ENCODE measurements at places on chromosomes 16 and 17.

GRCh38 chr16:75372236-75372856 lies 61.0 kb downstream of the CFDP1 start:
- DNase-seq: no peak

GRCh38 chr16:80996688-80997138 lies 10.0 kb downstream of the CMC2 start:
- no peak for DNase-seq

GRCh38 chr16:57858635-57859034 lies 56.3 kb upstream of the KIFC3 start:
- no peak for DNase-seq

DNA sequence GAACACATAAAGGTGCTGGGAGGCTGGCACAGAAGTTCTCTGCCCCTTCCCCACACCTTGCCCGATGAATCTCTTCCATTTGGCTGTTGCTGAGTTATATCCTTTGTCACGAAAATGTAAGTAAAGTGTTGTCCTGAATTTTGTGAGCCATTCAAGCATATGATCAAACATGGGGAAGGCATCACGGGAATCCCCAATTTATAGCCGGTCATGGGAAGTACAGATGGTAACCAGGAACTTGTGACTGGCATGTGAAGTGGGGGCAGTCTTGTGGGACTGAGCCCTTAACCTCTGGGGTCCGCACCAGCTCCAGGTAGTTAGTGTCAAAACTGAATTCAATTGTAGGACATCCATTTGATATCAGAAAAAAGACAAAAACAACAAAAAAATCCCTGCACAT lies 13.2 kb downstream of the TOM1L2 start:
- DNase-seq: no peak

DNA sequence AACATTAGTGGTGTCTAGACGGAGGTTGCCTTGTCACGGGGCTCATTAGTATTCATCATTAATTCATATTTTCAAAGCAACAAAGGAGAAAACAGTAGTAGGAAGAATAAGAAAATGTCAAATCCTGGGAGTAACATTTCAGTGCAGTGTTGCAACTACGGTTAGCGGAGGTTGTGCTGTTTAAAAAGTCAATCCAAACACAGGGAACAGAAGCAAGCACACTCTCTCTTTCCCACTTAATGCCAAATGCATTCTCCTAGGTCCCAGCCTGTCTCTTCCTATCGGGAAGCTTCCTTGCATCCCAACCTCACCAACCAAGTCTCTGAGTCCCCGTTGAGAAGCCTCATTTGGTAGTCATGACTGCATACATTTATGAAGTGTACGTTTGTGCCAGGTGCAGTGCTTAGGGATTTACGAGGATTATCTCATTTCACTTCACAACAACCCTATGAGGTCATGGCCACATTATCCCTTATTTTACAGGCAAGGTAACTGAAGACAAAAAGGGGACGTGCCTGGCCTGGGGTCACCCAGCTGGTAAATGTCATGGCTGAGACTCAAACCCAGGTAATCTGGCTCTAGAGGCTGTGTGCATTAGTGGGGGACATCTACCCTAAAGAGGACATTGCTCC lies 283.6 kb upstream of the SALL1 start:
- DNase-seq: no peak

GRCh38 chr17:7867881-7868329 lies 10.1 kb downstream of the CYB5D1 start:
- DNase-seq: no peak

GRCh38 chr17:21167303-21167702 lies 40.5 kb downstream of the DHRS7B start:
- no peak for DNase-seq

- DNase-seq: no peak
These were observed 41.3 kb upstream of the RASD1 start for GRCh38 chr17:17537311-17538099.

DNA sequence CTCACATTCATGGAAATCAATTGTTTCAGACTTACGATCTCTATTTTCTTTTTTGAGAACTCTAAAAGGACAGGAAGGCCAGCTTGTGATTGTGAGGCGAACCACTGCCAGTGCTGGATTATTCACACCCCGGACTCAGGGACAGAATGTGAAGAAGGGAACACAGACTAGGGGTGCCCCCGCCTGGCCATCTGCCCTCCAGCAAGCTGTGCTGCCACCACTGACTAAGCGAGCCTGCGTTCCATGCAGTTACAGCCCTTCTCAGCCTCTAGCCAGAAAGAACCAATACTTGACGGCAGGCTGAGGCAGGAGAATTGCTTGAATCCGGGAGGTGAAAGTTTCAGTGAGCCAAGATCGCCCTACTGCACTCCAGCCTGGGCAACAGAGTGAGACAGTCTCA lies 2.8 kb downstream of the HAGH start:
- DNase-seq: peak; percentile 65

- DNase-seq: peak; percentile 95
These were observed 17.1 kb upstream of the CCR7 start for GRCh38 chr17:40582328-40582901.

DNA sequence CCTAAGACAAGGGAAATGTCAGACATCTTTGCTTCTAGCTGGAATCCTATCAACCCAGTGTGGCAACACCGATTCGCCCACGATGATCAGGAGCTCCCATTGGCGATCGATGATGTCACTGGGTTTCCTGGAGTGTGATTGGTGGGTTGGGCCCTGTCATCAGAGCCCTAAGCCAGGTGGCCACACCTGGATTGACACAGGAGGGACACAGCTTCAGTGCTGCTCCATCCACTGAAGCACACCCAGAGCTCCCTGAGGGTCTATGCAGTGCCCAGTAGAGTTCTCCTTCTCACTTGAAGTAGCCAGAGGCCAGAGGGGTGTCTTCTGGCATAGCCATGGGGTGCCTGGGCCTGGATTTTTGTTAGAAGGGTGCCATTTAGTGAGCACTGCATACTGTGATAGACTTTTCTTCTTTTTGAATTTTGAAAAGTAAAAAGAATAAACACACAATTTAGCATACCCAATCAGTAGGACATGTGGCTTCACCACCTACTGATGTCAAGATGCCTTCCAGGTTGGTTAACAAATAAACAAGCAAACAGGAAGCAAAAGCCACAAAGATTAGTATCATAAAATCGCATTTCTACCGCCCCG lies 77.6 kb downstream of the CMIP start:
- DNase-seq: no peak

DNA sequence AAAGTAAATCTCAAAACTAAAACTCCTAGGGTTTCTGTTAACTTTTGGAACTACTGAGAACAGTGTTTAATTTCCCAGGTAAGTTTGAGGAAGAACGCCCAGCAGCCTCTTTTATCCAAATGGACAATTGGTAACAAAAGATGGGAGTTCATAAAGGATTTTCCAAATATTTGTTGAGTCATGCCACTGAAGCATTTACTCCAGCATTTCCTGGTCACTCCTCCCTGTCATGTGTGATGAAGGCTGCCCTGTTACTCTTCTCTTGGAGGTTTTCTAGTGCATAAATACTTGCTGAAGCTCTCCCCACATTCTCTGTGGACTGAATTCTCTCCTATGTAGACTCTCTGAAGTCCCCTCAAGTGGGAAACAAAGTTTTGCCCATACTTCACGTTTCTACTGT lies 16.5 kb downstream of the ZNF75A start:
- no peak for DNase-seq

GRCh38 chr17:75019710-75020109 lies 7.2 kb downstream of the MRPL58 start:
- no peak for DNase-seq

DNA sequence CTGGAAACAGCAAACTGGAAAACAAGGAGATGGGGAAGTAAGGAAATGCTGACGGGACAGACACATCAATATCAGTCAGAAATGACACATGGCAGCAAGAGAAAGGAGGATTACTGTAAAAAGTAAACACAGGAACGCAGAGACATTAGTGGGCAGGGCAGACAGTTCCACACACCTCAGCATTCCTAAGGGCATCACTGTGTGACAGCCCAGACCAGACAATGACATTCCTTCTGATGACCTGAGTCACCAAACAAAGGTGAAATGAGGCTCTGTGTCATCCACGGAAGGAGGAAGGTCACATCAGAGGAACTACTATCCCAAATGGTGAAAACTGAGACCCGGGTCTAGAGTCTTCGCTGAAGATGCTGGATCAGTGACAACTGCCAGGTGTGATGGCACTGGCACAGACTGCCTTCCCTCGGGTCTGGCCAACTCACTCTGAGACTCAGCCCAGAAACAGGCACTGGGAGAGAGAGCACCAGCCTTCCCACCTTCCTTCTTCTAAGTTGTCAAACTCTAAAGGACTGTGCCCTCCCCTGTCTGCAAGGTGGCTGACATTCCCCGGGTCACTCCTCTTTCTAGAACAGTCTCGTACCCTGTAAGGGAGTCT lies 36.7 kb downstream of the TK2 start:
- DNase-seq: no peak

- DNase-seq: no peak
These were observed 4.1 kb upstream of the FAAP100 start for GRCh38 chr17:81556175-81556691.

DNA sequence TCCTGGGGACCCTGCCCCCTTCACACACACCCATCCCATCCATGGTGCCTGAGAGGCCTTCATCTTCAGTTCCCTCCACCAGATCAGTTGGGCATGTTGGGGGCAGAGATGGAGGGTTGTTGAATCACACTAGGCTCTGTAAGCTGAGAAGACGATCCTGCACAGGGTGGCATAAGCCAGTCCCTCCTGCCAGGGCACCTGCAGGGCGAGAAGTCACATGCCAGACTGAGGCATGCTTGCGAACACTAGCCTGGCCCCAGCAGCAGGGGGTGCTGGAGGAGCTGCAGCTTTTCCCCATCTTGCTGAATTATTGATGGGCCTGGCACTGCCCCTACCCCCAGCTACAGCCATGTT lies 6.1 kb upstream of the TBX2 start:
- no peak for DNase-seq

GRCh38 chr16:9650284-9650683 lies 531.9 kb downstream of the GRIN2A start:
- no peak for DNase-seq

DNA sequence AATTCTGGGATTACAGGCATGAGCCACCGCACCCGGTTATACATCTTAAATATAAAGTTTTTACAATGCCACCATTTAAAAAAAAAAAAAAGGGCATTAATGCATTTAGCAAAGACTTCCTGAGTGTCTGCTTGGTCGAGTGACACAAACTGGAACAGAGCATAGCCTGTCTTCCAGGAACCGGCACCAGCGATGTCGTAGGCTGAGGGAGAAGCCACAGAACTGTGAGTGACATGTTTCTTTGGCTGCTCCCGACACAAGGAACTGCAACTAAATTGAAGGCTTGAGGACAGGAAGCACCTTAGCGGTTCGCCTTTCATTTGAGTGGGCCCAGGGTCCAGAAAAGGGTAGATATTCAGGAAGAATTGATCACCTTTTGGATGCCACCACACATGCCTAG lies 717.8 kb downstream of the MAF start:
- DNase-seq: no peak

DNA sequence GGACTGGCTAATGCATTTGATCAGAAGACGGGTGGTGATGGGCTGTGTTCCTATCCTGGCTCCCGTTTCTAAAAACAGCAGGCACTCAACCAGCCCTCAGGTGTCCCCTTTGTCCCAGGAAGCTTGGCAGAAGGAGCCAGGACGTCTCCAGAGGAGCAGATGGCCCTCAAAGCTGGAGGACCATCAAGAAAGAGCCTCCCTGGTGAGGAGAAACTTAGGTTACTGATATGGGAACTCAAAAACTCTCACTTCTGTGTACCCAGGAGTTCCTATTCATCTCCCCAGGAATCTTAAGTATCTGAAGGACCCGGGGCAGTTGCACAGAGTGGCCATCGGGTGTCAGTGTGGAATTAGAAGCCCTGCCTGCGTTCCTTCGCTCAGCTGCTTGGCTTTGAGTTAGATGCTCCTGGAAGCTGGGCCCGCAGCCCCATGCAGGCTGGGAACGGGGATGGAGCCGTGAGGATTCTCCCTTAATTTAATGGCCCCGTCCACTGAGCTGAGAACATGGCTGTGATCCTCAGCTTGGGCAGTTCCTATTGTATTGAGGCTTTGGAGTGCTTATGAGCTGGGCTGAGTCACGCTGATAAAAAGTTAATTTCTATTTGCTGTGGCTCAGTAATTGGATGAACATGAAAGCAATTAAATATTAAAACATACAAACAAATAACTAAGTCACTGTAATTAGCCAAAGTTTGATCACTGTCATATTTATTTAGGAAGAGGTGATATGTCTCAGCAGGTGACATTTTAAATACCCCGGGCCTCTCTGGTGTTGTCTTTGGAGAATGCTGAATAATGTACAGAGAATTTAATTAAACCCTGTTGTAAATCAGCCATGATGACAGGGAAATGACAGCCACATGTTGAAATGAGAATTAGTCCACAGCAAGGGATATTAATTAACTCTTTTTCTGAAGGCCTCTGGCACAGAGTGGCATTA lies 402.1 kb downstream of the SEC14L1 start:
- peak; percentile 81 for DNase-seq

DNA sequence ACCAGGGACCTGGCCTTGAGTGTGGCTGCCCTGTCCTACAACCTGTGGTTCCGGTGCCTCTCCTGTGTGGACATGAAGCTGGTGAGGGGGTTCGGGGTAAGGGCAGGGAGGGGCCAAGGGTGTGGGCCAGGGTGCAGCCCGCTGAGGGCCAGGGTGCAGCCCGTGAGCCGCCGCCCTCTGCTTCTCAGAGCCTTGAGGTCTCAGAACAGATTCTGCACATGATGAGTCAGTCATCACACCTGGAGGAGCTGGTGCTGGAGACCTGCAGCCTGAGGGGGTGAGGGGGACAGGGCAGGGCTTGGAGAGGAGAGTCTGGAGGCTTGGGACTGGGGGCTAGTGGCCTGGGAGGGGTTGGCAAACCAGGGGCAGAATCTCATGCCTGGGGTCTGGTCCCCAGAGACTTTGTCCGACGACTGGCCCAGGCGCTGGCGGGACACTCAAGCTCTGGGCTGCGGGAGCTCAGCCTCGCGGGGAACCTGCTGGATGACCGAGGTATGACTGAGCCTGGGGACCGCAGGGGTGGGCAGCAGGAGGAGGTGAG lies 2.2 kb downstream of the CARMIL2 start:
- no peak for DNase-seq

DNA sequence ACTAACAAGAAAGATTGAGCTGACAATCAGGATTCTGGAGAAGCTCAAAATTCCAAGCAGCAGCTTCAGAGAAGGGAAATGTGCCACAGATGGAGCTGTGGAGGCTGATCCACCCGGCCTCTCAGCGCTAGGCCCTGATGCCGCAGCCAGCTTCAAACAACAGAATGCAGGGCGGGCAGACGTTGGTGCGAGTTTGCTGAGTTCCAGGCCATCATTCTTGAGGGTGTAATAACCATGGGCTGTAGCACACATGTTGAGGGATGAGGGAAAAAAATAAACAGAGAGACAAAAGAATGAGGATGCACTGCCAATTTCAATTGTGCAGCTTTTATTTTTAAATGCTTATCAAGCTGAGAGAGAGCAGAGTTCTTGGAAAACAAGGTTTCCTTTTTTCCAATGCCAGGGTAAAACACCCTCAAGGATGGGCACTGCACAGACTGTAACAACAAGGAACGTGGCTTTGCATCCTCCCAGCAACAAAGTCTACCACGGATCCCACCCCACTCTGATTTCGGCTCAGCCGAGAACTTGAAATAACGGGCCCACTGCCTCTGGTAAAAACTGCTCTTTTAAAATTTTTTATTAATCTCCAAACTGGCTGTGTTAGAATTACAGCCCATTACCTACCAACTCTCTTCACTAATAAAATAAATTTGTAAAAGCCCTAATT lies 90.2 kb downstream of the SMG6 start:
- no peak for DNase-seq

GRCh38 chr17:59315866-59316265 lies 15.6 kb upstream of the YPEL2 start:
- DNase-seq: no peak

All from MM.1S (cell line).